H1 (cell line): ENCODE measurements at places on chromosomes 1 and 21. TPM values are rescaled to one million over a fixed set of nuclear protein-coding genes. Genes with fewer than 3 reads are reported as not detected.

CD84 gene
- not detected in 2 replicates for total RNA-seq

TNNT2 gene
- 21.0 and 22.6 TPM in 2 replicates for total RNA-seq

ANXA9 gene
- total RNA-seq = 1.5 and 1.8 TPM in 2 replicates

DCDC2B gene
- not detected in 2 replicates for total RNA-seq

LCE1B gene
- not detected in 2 replicates for total RNA-seq

SEMA6C gene
- 15.7 and 17.5 TPM in 2 replicates for total RNA-seq

ABCG1 gene
- total RNA-seq = 4.0 TPM in 2 replicates

HAPLN2 gene
- 0.19 TPM in 1 of 2 replicates, not detected in the other for total RNA-seq

RHEX gene
- total RNA-seq = not detected in 2 replicates

OSCP1 gene
- total RNA-seq = 1.4 and 1.8 TPM in 2 replicates
